HT1080 (cell line): ENCODE measurements at places on chromosomes 2 and 18.

DNA sequence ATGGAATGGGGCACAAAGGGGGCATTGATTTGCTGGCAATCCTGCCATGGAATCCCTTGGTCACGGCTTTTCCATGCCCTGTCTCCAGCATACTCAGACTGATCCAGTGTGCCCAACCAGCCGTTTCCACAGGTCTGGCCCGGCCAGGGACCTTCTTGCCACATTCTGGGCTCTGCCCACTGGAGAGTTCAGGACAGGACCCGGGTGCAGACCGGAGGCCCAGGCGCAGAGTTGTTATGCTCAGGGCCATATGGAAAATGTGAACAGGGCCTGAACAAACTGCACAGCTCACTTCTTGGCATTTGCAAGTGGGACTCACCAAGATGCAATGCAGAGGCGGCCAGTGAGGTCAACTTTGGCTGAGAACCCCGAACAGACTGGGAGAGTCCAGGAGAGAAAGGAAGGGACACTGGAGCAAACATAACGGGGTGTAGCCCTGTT, 15.6 kb upstream of the ASAP2 start:
- DNase-seq, result peak; percentile 75

GRCh38 chr2:3288470-3289170, 89.0 kb downstream of the EIPR1 start:
- DNase-seq, result no peak

DNA sequence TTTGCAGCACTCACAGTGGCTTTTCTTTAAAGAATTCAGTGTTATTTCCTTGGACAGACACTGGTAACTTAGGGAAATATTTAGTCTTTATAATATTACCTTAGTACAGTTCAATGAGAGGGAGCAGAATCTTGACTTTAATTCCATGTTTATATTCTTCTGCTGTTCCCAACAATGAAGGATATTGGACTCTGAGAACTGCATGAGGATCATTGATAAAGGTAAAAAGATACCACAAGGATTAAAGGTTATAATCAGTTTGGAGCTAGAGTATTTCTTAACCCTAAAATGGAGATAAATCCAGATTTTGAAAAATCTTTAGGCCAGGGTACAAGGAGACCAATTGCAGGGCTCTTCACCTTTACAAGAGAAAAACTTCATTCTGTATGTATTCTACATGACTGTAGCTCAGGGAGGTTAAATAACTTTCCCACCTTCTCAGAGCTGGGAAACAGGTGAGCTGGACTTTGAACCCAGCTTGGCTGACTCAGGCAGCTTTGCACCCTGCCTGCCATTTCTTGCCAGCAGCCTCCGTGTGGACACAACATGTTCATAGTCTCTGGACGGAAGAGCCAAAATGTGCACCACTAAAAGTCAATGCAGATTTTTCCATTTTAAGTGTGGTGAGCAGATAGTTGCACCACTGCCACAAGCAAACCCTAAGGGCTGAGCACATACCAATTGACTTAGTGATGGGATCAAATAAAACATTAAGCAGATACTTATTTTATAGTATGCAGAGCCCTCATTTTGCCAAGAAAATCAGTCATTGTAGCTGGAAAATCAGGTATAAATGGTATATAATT, 26.7 kb downstream of the UPP2 start:
- no peak for DNase-seq

DNA sequence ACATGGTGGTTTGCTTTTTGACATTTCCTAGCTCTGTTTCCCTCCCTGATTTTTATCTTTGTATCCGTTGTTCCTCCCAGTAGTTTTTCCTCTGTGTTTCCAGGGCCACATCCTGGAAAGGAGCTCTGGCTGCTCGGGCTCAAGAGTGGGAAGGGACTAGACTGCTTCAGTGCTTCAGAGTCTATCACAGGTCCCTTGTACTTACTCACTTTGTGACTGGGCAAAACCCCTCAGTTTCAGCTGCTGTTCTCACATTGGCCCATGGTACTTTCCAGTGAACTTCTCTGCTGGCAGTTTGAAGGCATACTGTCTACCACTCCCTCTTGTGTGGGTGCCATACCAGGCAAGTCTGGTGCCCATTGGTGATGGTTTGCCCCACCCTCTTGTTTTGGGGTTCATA, 7.5 kb upstream of the STAMBP start:
- DNase-seq, result no peak
